HCT116 (cell line): ENCODE measurements at places on chromosomes 7 and 10. TPM values are rescaled to one million over a fixed set of nuclear protein-coding genes. Genes with fewer than 3 reads are reported as not detected.

RNF148 gene
- 0.22 TPM for total RNA-seq

LIPN gene
- total RNA-seq: not detected

VENTX gene
- not detected for total RNA-seq

CC2D2B gene
- 0.20 TPM for total RNA-seq

CCL24 gene
- total RNA-seq: not detected

PNLIPRP3 gene
- total RNA-seq: not detected

MBLAC1 gene
- total RNA-seq: 2.0 TPM

ALOX5 gene
- 6.1 TPM for total RNA-seq

CCL26 gene
- total RNA-seq: 0.49 TPM

KCNMA1 gene
- total RNA-seq: 0.49 TPM

TMEM176A gene
- not detected for total RNA-seq

SUFU gene
- total RNA-seq: 18.8 TPM

CYP3A4 gene
- total RNA-seq: 0.25 TPM

EPO gene
- total RNA-seq: 0.30 TPM

OR2A1 gene
- not detected for total RNA-seq

ADAMTS14 gene
- total RNA-seq: 13.2 TPM

FOXP2 gene
- 2.5 TPM for total RNA-seq

DDX56 gene
- total RNA-seq: 119 TPM

TBC1D12 gene
- total RNA-seq: 7.1 TPM

AKR1C8 gene
- not detected for total RNA-seq

GLCCI1 gene
- 4.6 TPM for total RNA-seq

UNCX gene
- total RNA-seq: not detected

DIP2C gene
- 15.4 TPM for total RNA-seq

STEAP4 gene
- 0.15 TPM for total RNA-seq

PUS7 gene
- 39.0 TPM for total RNA-seq

CFAP43 gene
- 4.0 TPM for total RNA-seq

TMEM225B gene
- total RNA-seq: 3.1 TPM

CALHM1 gene
- total RNA-seq: not detected

GPR158 gene
- 2.9 TPM for total RNA-seq

ANKRD30A gene
- total RNA-seq: not detected

METTL27 gene
- total RNA-seq: 30.4 TPM

LRMDA gene
- 4.8 TPM for total RNA-seq

ANKRD7 gene
- not detected for total RNA-seq

PAX4 gene
- total RNA-seq: not detected

OR6B1 gene
- total RNA-seq: not detected

GNAT3 gene
- not detected for total RNA-seq

NKX2-3 gene
- total RNA-seq: not detected

PRPS1L1 gene
- not detected for total RNA-seq

PAXIP1 gene
- total RNA-seq: 20.4 TPM

DNTT gene
- not detected for total RNA-seq

POLR1F gene
- total RNA-seq: 21.1 TPM

PANK1 gene
- total RNA-seq: 6.4 TPM

PDGFA gene
- 44.7 TPM for total RNA-seq

HMX3 gene
- total RNA-seq: not detected

RSPH10B2 gene
- total RNA-seq: 0.37 TPM

SLK gene
- 44.2 TPM for total RNA-seq

LIPF gene
- not detected for total RNA-seq

NANOS1 gene
- 1.5 TPM for total RNA-seq

OR9A2 gene
- not detected for total RNA-seq

SLC25A28 gene
- 59.5 TPM for total RNA-seq

MACC1 gene
- total RNA-seq: 9.8 TPM

FFAR4 gene
- not detected for total RNA-seq

SHLD2 gene
- 28.9 TPM for total RNA-seq

KIF20B gene
- 50.2 TPM for total RNA-seq

SNCG gene
- 61.1 TPM for total RNA-seq

OR13A1 gene
- total RNA-seq: not detected

DBNL gene
- total RNA-seq: 39.4 TPM

STOX1 gene
- total RNA-seq: 5.9 TPM
